ENCODE measurements at places on chromosomes 6 and 20.

GRCh38 chr6:156928126-156928525 lies 150.9 kb downstream of the ARID1B start:
- no peak for DNase-seq

GRCh38 chr20:20272686-20273085 lies 95.2 kb upstream of the INSM1 start:
- no peak for DNase-seq

GRCh38 chr6:157561929-157562810 lies 181.2 kb downstream of the ZDHHC14 start:
- no peak for DNase-seq

DNA sequence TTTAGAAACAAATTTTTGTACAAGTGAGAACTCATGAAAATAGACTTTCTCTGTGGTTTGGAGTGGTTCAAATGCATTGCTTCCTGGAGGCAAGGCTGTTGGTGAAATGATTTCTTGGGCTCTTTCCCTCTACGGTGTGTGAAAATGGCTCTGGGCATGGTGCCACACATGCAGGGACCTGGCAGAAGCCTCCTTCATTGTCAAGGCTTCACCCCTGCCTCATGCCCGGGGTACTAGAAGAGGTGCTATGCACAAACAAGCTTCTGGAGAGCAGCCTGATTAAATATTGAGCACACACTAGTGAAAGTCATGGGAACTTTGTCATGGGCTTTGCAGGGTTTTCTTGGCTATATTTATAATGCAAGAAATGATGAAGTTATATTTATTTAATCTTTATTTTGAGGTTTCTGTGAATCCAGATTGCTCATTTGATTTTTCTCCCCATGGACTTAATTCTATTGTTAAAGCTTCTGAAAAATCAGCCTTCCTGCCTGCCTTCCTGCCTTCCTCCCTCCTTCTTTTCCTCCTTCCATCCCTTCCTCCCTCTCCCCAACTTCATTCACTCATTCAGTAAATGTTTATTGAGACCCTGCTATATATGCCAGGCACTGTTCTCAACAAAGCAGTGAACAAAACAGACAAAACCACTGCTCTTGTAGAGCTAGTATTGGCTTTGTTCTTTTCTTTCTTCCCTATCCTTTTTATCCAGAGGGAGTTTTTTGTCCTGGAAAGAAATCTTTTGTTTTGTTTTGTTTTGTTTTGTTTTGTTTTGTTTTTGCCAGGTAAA lies 21.0 kb downstream of the C6orf89 start:
- DNase-seq, result no peak

DNA sequence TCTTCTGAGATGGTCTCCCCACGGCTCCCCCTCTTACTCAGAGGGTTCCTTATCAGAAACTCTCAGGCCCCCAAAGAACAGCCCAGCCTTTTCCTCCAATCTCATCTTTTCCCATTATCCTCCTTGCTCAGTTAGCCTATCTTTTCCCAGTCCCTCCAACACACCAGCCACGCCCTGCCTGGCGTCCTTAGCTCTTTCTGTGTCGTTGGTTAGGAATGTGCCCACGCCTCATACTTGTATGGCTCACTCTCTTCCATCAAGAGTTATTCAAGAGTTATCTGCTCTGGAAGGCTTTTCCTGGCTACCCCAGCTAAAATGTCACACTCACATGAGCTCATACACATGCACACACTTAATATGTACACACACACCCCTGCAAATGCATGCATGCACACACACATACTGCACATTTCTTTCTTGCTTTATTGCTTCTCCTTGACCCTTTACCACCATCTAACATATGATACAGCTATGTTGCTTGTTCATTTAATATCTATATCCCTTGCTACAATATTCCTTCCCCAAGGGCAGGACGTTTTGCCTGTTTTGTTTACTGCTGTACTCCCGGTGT lies 37.6 kb downstream of the SLC2A10 start:
- DNase-seq, result peak; percentile 50

- peak; percentile 75 for DNase-seq
These were observed 547.9 kb upstream of the SLC35B3 start for GRCh38 chr6:8983202-8983688.

DNA sequence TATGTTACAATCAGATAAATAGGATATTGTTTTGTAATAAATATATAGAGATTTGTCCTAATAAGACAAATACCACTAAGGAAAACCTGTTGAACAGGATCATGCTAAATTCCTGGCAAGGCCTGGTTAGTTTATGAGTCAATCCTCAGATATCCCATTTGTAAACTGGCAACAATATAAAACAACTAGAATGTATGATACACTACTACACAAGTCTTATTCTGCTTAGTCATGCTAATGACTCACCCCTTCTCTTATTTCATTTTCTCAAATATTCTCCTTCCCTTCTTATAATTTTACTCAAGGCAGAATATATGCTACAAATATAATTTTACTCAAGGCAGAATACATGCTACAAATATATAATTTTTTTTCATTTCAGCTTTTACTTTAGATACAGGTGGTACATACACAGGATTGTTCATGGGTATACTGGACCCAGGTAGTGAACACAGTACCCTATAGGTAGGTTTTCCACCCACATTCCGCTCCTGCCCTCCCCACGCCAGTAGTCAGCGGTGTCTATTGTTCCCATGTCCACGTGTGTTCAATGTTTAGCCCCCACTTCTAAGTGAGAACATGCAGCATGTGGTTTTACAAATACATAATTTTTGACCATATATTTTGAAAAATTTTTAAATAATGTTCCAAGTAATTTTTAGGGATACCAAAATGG lies 6.3 kb downstream of the OSER1 start:
- peak; percentile 92 for DNase-seq

Measured in EL (cell line).